Hair follicular keratinocyte (primary cell): ENCODE measurements at places on chromosomes 11 and 22. TPM values are rescaled to one million over a fixed set of nuclear protein-coding genes. Genes with fewer than 3 reads are reported as not detected.

Gene UBASH3B
- 14.7 and 16.3 TPM in 2 replicates for total RNA-seq

Gene CBLIF
- not detected in 2 replicates for total RNA-seq

Gene CEND1
- total RNA-seq, result not detected in 2 replicates

Gene CD248
- total RNA-seq, result 0.47 and 1.3 TPM in 2 replicates

Gene NPTXR
- total RNA-seq, result 0.16 TPM in 1 of 2 replicates, not detected in the other

Gene PGR
- 0.15 TPM in 1 of 2 replicates, not detected in the other for total RNA-seq

Gene KRTAP5-1
- total RNA-seq, result not detected in 2 replicates

Gene CD3E
- not detected in 2 replicates for total RNA-seq

Gene NLRP14
- 0.04 and 0.08 TPM in 2 replicates for total RNA-seq

Gene PVALB
- not detected in 2 replicates for total RNA-seq

Gene ATXN10
- total RNA-seq, result 69.0 and 77.1 TPM in 2 replicates

Gene POU2AF2
- not detected in 2 replicates for total RNA-seq

Gene PLEKHB1
- total RNA-seq, result not detected in 2 replicates

Gene OSBP2
- 9.0 and 18.6 TPM in 2 replicates for total RNA-seq

Gene MUC15
- 0.16 TPM in 1 of 2 replicates, not detected in the other for total RNA-seq

Gene OR9Q1
- not detected in 2 replicates for total RNA-seq

Gene OR10S1
- total RNA-seq, result not detected in 2 replicates

Gene CHRM1
- total RNA-seq, result not detected in 2 replicates

Gene ADAMTS15
- 0.86 and 3.0 TPM in 2 replicates for total RNA-seq

Gene DUSP8
- 0.39 and 0.68 TPM in 2 replicates for total RNA-seq

Gene ACCS
- 0.65 and 1.6 TPM in 2 replicates for total RNA-seq

Gene TCF20
- total RNA-seq, result 46.1 and 48.0 TPM in 2 replicates

Gene RIMBP3C
- total RNA-seq, result not detected in 2 replicates

Gene MRGPRX4
- 0.27 and 0.55 TPM in 2 replicates for total RNA-seq

Gene NXPE4
- not detected in 2 replicates for total RNA-seq

Gene DYNC2H1
- total RNA-seq, result 13.9 and 21.9 TPM in 2 replicates

Gene C11orf52
- 1.2 TPM in 1 of 2 replicates, not detected in the other for total RNA-seq

Gene SHISAL1
- 1.6 and 3.5 TPM in 2 replicates for total RNA-seq

Gene SLC22A8
- not detected in 2 replicates for total RNA-seq

Gene OR8D1
- not detected in 2 replicates for total RNA-seq

Gene ILK
- 85.4 and 121 TPM in 2 replicates for total RNA-seq

Gene MYOD1
- not detected in 2 replicates for total RNA-seq

Gene ACTN3
- not detected in 2 replicates for total RNA-seq

Gene GP1BB
- 2.8 and 2.9 TPM in 2 replicates for total RNA-seq

Gene OR8B4
- not detected in 2 replicates for total RNA-seq

Gene GNG3
- total RNA-seq, result not detected in 2 replicates

Gene APOA5
- total RNA-seq, result not detected in 2 replicates

Gene HSPB2
- not detected in 2 replicates for total RNA-seq

Gene LUZP2
- not detected in 2 replicates for total RNA-seq

Gene RFPL2
- total RNA-seq, result not detected in 2 replicates

Gene TPBGL
- not detected in 2 replicates for total RNA-seq

Gene SLC17A6
- total RNA-seq, result not detected in 2 replicates

Gene TBCEL
- 3.7 and 6.8 TPM in 2 replicates for total RNA-seq
